ENCODE measurements at places on chromosomes 1 and 21.

DNA sequence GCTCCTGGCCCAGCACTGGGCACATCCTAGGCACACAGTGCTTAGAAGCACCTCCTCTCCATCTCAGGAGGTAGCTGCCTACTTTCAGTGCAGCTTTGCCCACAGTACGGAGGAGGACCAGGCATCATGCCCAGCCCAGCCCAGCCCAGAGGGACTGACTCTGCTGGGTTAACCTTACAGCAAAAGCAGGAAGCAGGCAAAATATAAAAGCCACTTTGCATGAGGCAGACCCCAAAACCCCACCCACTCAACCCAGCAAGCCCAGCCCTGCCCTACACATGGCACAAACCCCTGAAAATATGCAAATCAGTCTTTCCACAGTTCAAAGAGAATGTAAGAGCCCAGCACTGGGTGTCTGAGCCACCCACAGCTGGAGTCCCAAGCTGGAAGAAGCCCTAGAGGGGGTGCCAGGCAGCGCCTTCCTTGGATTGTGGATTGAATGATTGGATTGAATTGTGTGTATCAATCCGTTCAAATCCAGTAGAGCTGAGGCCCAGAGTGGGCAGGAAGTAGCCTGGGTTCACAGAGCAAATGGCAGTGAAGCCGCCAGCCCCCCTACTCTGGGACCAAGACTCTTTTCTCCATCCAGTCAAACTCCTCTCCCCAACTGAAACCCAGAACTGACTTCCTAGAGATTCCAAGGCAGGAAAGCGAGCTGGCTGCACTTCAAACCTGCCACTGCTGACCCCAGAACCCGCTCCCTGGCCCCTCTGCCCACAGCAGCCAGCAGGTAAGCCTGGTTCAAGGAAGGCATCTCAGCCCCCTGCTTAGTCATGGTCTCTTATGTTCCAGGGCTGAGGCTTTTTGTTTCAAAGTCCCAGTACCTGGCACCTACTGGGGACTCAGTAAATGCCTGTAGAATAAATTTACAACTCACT lies 117.7 kb downstream of the LACTBL1 start:
- DNase-seq = no peak

- no peak for DNase-seq
Measured at GRCh38 chr1:165451691-165452090, 6.8 kb upstream of the RXRG start.

DNA sequence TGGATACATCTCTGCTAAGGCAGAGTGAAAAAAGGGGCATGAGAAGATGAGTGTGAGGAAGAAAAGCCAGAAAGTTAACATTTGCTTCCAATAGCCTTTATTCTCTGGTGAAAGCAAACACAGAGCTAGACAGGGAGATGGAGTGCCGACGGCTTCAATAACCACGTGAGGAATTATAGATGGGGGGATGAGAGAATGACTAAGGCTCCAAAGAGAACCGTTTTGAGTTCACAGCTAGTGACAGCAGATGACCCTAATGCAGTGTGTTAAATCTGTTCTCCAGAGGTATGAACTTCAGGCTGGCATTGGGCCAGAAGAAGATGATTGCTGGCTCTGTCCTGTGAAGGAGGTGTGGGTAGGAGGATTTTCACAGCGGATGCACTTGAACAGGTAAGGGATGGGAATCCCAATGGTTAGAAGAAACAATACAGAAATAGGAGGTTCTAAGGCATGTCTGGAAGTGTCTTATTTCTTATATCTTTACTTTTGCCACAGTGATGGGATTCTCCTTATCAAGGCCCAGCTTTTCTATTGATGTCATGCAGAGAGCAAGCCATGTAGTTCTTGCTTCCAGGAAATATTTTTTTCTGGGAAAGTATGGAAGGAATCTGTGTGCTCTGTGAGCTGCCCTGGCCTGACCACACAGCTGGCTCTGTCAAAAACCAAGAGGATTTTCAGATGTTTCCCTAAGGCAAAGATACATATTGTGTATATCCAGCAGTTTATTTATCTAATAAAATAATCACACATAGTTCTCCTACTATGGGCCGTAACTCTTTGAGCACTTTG lies 573.8 kb downstream of the LTN1 start:
- DNase-seq = no peak

DNA sequence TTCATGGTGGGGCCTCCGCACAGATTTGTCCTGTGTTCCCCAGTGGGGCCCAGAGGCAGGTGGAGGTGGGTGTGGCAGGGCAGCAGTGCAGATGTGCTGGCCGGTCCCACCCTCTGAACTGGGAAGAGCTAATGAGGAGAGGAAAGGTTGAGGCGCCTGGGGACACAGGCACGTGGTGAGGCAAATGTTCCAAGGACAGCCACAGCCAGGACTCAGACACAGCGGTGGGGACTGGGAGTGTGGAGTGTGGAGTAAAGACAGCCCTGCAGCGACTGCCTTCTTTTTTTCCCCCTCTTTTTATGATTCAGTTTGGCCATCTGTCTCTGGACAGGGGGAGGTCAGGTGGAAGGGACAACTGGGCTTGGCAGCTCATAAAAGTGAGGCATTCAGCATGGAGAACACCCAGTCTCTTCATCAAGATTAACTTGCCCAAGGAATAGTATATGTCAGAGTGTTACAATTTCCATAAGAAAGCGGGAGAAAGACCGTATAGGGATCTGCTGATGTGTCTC lies 104.2 kb upstream of the GCLM start:
- no peak for DNase-seq

DNA sequence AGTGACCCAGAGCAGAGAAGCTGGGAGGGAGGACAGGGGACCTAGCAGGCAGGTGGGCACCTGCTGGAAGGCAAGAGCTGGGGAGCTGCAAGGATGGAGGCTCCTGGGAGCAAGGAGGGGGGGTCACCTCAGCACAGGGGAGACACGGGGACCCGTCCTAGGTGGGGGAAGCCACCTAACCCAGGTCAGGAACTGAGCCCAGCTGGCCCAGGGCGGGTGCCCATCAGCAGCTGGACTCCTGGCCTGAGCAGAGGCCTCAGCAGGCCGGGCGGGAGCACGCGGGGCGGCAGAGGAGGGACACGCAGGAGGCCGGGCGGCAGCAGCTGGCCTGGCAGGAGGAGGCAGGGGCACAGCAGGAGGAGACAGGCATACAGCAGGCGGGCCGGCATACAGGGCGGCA lies 949 bp downstream of the KRTAP10-1 start:
- DNase-seq = no peak

- DNase-seq = peak; percentile 4
Measured at GRCh38 chr1:225655509-225656258, 2.8 kb upstream of the ENAH start.

- DNase-seq = no peak
Measured at GRCh38 chr1:96361961-96362360, 359.6 kb upstream of the PTBP2 start.

- no peak for DNase-seq
Measured at GRCh38 chr1:43998000-43998378, 6.6 kb downstream of the CCDC24 start.

DNA sequence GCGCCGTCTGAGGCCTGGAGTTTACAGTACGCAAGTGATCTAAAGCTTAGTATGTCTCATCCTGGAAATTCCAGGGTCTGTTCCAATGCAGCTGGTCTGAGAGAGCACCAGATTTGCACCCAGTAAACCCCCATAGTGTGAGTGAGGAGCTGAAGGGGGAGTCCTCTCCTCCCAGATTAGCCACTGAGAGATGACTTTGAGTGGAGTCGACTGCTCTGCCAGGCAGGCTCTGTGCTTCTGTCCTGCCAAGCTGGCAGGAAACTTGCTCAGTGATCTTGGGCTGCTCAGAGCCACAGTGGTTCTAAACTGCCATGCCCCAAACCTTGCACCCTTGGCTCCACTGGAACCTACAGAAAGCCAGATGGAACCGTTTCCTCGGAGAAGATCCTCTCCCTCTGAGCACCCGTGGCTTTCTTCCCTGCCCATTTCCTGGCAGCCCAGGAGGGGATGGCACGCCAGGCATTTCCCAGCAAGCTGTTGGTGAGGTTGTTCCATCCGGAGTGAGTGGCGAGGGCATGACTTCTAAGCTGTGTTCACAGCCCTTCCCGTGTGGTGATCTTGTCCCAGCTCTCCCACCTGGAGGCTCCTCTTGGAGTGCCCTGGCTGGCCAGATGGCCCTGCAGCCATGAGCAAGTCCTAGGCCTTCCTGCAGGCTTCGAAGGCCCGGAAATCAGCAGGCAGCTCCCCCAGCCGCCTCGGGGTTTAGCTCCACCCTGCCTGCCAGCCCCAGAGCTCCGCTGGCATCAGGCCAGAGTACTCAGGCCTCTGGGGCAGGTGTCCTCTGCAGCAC lies 125.9 kb upstream of the VAMP3 start:
- DNase-seq = no peak

DNA sequence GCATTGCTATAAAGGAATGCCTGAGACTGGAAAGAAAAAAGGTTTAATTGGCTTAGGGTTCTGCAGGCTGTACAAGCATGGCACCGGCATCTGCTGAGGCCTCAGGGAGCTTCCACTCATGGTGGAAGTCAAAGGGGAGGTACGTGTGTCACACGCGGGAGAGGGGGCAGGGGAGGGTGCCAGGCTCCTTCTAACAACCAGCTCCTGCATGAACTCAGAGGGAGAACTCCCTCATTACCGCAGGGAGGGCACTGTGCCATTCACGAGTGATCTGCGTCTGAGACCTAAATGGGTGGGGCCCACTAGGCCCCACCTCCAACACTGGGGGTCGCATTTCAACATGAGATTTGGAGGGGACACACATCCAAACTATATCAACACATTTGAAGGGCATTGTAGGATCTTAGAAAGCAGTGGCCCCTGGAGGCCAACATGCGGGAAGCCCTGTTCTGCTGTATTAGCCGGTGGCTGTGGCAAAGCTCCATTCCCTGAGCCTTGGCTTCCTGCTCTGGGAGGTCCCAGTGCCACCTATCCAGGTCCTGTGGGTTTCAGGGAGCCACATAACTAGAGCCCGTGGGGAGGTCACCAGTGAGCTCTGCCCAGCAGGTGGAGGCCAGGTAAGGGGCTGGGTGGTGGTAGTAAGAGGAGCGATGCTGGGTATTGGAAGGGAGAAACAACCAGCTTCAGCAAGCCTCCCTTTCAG lies 10.0 kb downstream of the WNT3A start:
- DNase-seq = no peak

DNA sequence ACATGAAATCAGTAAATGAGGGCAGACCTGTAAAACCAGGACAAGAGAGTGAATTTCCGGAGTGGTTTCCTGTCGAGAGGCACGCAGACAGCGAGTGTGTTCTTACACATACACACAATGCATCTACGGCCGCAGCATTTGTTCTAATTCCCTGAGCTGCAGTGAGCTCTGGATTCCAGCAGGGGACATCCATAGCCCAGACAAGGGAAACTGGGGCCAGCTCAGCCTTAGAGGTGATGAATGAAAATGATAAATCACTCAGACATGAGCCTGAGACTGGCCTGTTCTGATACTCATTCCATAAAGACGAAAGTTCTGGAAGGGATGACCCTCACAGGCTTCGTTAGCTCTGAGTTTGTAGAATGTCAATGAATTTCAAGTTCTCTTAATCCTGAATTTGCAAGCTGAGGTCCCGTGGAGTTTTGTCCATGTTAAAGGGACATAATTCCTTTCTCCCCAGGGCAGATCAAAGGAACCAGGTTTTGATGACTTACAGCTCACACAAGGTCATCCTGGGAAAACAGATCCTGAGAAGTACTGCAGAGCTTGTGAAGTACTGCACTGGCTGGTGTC lies 207.9 kb upstream of the C1orf87 start:
- peak; percentile 86 for DNase-seq

DNA sequence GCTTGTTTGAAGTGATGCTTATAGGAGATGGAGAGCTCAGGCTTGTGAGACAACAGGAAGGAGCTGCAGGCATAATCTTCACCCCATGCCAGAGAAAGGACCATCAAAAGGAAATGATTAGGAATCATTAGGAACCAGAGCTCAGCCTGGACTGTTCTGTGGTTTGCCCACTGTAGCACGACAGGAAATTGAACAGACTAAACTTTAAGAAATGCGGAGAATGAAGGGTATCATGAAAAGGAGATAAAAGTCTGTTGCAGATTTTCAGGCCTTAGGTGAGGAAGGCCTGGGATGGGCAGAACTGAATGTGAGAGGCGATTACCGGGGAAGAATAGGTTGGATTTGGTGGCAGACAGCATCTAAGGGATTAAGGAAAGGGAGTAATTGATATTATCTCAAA lies 292.0 kb upstream of the PLXNA2 start:
- DNase-seq = peak; percentile 18

- peak; percentile 18 for DNase-seq
Measured at GRCh38 chr1:65265296-65265650, 44.1 kb upstream of the DNAJC6 start.

GRCh38 chr1:5111581-5111980 lies 457.2 kb downstream of the AJAP1 start:
- DNase-seq = no peak

DNA sequence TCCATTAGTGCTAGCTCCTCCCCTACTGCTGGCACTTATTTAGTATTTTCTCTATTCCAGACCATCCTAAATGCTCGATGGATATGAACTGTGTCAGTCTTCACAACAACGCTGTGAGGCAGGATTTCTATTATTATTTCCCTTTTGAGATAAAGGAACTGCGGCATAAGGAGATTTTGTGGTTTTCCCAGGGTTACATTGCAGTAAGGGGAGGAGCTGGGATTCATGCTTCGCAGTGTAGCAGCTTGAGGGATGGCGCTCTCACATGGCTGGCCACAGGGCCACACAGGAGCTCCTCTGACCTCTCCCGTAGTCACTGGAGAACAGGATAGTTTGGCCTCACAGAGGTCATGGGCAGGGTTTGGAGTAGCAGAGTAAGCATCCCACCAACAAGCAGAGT lies 116.9 kb downstream of the BEND5 start:
- DNase-seq = no peak

GRCh38 chr1:147641695-147642592 lies 28.4 kb downstream of the ACP6 start:
- DNase-seq = peak; percentile 67

- DNase-seq = no peak
Measured at GRCh38 chr1:183732236-183732880, 72.6 kb upstream of the RGL1 start.

DNA sequence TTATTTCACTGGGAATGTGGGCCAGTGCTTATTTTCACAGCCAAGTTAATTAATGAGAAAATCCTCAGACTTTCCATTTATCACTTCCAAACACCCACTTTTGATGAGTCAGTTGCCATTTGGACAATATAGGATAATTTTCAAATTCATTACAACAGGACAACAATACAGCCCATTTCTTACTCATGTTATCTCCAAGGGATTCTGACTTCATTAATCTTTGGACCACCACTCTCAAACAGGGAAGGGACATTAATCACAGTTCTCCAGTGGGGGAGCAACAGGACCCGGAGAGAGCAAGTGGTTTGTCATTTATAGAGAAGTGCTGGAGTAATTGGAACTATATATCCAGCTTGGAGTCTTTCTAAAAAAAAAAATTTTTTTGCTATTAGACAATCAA lies 38.7 kb downstream of the JUN start:
- no peak for DNase-seq

GRCh38 chr1:94597701-94598100 lies 56.1 kb upstream of the F3 start:
- no peak for DNase-seq

GRCh38 chr1:26302733-26303405 lies 3.6 kb downstream of the UBXN11 start:
- DNase-seq = no peak

DNA sequence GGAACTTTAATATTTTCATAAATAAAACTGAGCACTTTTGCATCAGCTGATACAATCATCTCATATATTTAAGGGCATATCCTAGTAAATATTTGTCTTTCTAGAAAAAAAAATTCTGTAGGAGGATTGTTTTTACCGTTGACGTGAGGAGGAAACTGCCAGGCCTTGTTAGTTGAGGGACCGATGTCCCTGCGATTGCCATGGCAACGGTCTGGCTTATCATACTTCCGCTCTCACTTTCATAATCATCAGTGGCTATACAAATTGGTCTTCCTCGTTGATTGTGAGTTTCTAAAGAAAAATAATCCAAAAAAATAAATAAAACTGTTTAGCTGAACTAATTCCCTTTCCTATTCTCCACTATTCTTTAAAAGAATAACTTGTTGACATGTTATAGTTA lies 69.3 kb upstream of the ANGPTL3 start:
- no peak for DNase-seq
